CD4-positive, CD25-positive, alpha-beta regulatory T cell (primary cell): ENCODE measurements at places on chromosomes 6 and 20. TPM values are rescaled to one million over a fixed set of nuclear protein-coding genes. Genes with fewer than 3 reads are reported as not detected.

The TSBP1 gene
- total RNA-seq: not detected

The ADTRP gene
- 40.9 TPM for total RNA-seq

The CRYBG1 gene
- 83.8 TPM for total RNA-seq

The TFAP2D gene
- not detected for total RNA-seq

The MUCL3 gene
- not detected for total RNA-seq

The WFDC12 gene
- total RNA-seq: not detected
